Sciatic nerve (tissue), 2 donors: ENCODE measurements at places on chromosomes 6 and 20. TPM values are rescaled to one million over a fixed set of nuclear protein-coding genes. Genes with fewer than 3 reads are reported as not detected.

Gene BCAS4
- 4.8 TPM for total RNA-seq

Gene HLA-DQB1
- total RNA-seq, result 25.5 TPM

Gene PDYN
- not detected for total RNA-seq

Gene KCNG1
- total RNA-seq, result 3.5 TPM

Gene GPLD1
- total RNA-seq, result 4.9 TPM

Gene CAGE1
- total RNA-seq, result not detected

DNA sequence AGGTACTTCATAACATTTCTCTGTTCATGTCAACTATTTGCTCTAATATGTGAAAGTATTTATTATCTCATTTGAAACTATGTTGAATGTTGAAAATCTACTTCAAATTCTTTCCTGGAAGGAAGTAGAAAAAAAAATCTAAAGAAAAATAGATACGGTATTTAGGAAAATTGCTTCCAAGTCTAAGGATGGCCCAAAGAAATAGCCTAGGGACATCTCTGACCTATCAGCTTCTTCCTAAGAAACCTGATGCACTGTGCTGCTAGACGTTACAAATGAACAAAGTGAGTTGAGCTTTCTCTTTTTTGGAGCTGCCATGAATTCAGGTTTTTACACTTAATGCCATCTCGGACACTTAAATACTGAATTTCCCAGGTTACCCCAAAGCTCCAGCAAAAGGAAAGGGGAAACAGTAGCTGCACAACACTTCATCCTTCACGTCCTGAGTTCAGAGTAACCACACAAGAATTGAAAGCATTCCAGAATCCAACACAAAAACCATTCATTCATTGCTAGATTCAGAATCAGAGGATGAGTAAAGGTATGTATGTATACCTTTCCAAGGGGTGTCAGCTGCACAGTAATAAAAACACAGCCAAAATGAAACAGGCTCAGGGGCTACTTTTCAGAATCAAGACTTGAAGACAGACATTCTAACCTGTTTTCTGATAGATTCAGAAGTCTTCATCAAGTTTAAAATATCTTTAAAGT, 7.9 kb downstream of the RMND1 start:
- DNase-seq, result no peak

- DNase-seq, result no peak
Observed at GRCh38 chr6:3019749-3020320, 20.1 kb downstream of the NQO2 start.

GRCh38 chr6:96675597-96675996, 112.7 kb downstream of the FHL5 start:
- no peak for DNase-seq

DNA sequence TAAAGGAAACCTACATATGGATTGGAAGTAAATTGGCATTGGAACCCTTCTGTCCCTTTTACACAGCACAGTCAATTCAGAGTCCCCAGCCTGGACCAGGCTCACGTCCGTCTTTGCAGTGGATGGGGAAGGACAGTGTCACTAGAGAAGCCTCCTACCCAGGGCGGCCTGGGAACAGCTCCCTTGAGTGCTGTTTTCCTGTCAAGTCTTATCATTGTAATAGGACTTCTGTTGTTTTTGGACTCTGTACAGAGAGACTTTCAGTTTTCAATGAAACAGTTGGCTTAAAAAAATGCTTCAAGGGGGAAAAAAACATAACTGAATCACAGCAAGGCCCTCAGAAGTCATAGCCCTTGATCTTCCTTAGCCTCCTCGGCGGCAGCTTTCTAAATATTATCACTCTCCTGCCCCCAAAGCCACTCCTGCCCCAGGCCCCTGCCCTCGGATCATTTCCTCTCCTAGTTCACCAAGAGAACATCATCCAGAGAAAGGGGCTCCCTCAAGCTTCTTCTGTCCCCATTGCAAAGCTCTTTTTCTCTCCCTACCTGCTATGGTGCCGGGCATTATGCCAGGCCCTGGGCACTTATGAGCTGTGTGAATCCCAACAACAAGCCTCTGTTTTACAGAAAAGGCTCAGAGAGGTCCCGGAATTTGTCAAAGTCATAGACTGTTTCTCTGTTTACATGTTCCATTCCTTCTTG, 37.8 kb upstream of the CNKSR3 start:
- no peak for DNase-seq

DNA sequence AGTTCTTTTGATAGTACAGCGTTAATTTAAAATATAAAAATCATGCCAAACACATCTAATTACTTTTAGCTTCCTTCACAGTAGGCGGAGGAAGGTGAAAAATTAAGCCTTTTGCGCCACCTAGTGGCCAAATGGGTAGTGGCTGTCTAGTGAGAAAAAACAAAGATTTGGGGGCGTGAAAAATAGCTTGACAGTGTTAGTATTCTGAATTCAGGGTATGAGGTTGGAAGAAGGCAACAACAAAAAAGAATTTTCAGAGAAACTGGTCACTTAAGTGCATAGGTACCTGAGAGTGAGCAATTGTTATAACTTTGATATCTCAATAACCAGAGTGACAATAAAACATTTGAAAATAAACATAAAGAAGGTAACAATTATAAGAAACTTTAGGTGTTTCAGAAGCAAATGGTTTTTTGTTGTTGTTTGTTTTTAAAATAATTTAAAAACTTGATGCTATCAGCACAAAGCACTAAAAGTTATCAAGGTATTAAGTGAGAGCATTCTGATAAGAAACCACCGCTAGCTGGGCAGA, 14.3 kb downstream of the PSMB9 start:
- peak; percentile 92 for DNase-seq
